ENCODE measurements at places on chromosomes 11 and 22. TPM values are rescaled to one million over a fixed set of nuclear protein-coding genes. Genes with fewer than 3 reads are reported as not detected.
A peak's percentile ranks its signal among the peaks of the same experiment; 100 is the strongest.

DNA sequence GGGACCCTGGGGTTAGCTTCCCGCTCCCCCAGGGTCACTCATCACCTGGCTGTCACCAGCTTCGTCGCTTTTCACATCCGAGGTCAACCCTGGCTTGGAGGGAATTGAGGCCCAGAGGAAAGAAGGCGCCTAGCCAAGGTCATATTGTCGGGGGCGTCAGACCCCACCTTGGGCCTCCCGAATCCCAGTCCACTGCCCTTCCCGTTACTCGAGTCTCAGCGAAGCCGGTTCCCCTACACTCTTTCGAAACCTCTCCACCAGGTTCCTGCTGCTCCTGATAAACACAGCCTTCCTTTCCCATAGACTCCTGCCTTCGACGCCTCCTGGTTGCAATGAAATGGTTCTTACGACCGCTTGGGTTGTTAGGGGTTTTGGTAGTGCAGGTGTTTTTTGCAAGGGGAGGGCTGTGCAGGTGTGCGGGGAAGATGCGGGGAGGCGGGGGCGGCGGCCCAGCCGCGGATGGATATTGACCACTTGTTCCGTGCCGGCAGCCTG, 642 bp downstream of the NAA40 start:
- H3K36me3 ChIP-seq = peaks cover 9% of the 10 kb centered on the region
- peak overlapping the region; percentile 76 for H3K27ac ChIP-seq
- DNase-seq = no peak
- H3K4me1 ChIP-seq = peaks cover 33% of the 10 kb centered on the region
- peaks cover 2% of the 10 kb centered on the region for H3K27me3 ChIP-seq

GRCh38 chr11:79220171-79220570, 220.7 kb downstream of the TENM4 start:
- no peaks in the 10 kb centered on the region for H3K27me3 ChIP-seq
- no peaks in the 10 kb centered on the region for H3K4me1 ChIP-seq
- no peak overlapping the region for H3K4me3 ChIP-seq
- no peaks in the 10 kb centered on the region for H3K36me3 ChIP-seq
- H3K27ac ChIP-seq = no peak overlapping the region

DNA sequence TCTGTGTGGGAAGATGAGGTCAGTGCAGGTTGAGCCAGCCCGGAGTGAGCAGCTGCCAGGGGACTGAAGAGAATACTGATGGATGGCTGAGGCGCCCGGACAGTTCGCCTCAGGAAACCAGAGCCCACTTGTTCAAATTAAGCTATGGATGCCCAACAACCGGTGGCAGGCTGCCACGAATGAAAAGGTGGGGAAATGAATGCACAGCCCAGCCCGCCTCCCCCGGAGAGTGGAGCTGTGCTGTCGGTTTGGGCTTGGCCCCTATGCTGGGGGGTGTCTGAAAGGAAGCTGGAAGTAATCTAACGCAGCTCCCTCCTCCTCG, 21.9 kb downstream of the HSPA8 start:
- no peaks in the 10 kb centered on the region for H3K27me3 ChIP-seq
- H3K4me3 ChIP-seq = no peak overlapping the region
- no peak for DNase-seq
- no peak overlapping the region for H3K27ac ChIP-seq

SMC1B gene
- 0.58 TPM for total RNA-seq

Measured in activated CD4-positive, alpha-beta T cell treated with anti-CD3 and anti-CD28 coated beads, Interleukin-2, amount 10 ng/mL, durations not matched to agents 7 days and 5 days (primary cell).